ENCODE measurements at places on chromosomes 7 and 10.

GRCh38 chr7:98223898-98224700 is 12.9 kb downstream of the BHLHA15 start:
- no peak for DNase-seq

- peak; percentile 34 for DNase-seq
These were observed 22.7 kb upstream of the AGFG2 start for GRCh38 chr7:100516135-100516812.

DNA sequence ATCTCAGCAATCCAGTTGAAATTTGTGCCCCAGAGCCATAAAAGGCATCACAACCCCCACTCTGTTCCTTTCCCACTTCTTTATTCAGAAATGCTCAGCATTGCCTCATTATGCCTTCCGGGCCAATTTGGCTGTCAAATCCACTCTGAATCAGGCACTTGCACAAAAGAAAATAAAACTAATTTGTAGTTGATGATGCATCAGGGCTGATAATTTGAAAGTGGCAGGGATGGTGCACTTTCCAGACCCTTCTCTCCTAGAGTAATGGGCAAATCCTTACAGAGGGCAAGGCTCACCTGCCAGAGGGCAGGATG is 147.9 kb upstream of the PDE1C start:
- no peak for DNase-seq

- no peak for DNase-seq
These were observed 44.7 kb upstream of the PDZD8 start for GRCh38 chr10:117419921-117420320.

DNA sequence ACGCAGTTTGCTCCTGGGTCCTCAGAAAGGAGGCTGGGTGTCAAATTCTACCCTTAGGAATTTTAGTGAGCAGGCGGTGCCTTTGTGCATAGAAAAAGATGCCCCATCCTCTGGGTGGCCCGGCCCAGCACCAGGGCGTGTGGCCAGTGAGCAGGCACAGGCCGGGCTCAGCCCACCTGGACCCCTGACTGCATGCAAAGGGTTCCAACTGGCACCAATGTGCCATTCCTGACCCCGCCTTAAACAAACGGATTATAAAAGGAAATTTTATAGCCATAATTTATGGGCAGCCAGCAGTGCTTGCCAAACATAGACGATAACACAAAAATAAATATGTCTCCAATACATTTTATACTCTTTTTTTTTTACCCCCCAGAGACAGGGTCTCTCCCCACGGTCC is 40.1 kb upstream of the GNA12 start:
- DNase-seq, result no peak

DNA sequence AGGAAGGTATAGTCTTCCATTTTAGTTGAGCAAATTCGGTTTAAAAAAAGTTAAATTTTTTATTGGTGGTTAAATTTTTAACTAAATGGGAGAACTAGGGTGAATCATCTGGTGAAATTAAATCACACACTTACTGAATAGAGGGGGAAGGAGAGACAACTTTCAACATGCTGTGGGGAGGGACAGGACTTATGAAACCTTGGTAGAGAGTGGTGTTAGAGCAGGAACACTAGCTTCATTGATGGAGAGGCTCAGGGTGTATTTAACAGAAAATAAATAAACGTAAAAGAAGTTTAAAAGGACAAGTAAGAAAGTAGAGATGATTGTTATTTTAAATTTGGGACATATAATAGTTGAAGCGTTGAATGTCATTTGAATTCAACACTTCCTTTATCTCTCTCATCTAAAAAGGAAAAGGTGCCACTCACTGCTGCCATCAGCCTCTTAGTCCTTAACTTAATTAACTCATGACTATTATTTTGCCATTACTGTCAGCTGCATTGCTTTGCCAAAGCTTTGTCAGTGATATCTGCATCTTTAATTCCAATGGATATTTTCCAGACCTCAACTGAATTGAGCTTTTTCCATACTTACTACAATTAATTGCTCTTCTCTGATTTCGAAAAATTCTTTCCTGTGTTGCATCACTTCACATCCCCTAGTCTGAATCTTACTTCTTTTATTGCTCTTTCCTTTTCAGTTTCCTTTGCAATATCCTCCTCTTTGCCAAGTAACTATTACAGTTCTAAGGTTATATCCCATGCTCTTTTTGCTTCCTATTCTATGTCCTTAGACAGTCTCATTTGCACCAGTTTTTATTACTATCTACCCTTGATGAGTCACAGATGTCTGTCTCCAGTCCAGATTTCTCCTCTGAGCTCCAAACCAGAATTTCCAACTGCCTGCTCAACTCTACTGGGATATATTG is 71.7 kb downstream of the GNAT3 start:
- no peak for DNase-seq

- no peak for DNase-seq
These were observed 969.9 kb downstream of the KCNMA1 start for GRCh38 chr10:76667408-76668370.

DNA sequence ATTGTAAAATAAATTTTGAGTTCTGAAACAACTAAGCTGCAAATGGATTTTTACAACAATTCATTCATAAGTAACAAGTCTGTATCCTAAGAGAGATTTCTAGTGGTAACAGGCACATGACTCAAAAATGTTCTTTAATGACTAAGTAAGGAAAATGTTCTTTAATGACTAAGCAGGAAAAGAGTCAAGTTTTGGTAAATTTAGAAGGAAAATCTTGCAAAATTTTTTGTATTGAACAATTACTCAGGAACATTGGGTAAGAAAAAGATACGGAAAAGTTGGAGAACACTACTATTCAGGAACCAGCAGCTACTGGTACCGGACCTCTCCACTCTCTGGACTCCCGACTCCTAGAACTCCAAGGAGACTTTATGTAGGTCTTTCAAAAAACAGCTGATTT is 33.5 kb downstream of the HYCC1 start:
- no peak for DNase-seq

DNA sequence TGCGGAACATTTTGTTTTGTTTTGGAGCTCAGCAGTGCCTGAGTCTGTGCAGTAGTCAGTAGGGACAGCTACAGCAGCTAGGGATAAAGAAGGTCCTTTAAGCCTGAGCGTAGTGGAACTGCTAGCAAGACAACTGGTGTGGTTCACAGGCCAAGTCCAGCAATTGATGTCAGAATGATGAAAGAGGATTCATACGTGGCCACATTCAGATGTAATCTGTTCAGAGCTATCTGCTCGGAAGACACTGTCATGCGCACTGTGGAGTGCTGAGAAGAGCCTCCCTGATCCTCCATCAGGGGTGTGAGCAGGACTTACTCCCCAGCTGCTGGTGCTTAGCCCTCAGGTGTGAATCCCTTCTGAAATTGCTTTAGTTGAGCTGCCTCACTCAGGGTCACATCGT is 79.6 kb upstream of the ANKRD1 start:
- no peak for DNase-seq

GRCh38 chr7:98713165-98713810 is 96.2 kb downstream of the NPTX2 start:
- DNase-seq, result no peak

DNA sequence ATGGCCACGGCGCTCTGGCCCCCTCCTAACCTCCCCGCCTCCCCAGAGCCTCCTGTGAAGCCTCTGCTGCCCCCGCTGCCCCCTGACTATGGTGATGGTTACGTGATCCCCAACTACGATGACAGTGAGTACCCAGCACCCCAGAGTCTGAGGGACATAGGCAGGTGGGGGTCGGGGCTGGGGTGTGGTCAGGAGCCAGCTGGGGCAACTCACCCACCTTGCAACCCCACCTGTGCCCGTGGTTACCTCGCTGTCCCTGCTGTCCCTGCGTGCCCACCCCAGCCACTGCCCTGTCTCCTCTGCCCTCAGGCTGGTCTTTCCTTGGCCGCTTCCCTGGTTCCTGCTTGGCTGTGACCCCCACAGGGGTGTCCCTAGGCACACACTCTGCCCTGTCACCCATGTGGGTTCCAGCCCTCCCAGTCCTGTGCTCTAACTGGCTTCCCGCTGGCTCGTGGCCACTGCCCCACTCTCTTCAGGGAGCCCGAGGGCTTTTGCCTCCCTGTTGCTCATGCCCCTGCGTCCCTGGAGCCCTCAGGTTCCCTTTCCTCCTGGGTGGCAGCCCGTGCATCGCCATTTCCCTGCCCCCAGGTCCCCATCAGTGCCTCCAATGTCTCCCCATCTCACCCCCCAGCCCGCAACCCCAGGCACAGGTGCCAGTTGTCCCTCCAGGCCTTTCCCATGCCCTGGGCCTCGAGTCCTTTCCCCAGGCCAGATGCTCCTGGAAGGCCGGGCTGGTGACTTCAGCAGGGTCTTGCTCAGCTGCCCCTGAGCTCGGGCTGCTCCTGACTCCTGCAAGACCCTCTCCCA is 4.0 kb downstream of the AEBP1 start:
- DNase-seq, result no peak

DNA sequence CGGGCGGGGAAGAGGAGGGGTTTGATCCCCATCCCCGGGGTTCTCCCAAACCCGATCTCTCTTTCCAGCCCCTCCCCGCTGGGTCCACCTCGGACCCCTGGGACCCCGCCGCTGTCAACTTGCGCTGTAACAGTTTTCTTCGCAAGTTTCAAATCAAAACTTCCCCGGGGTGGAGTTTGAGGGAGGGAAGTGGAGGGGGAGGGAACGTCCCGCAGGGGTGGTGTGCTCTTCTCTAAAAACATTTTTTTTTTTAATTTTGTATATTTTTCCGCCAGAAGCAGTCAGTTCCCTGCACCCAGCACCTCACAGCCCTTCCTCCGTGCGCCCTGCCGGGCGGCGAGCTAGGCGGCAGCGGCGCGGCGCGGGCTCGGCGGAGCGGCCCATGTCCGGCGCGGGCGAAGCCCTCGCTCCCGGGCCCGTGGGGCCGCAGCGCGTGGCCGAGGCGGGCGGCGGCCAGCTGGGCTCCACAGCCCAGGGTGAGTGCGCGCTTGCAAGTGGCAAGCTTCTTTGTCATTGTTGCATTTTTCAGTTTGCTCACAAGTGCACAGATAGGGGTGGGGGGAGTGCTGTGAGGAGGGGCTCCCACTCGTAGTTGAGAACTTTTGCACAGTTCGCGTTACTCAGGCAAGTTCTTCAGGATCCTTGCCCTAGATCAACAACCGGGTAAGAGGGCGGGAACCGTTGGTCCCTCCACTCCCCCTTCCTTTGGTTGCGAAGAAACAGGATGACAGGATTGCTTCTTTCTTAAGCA is 933 bp downstream of the MDFIC start:
- DNase-seq, result peak; percentile 43

DNA sequence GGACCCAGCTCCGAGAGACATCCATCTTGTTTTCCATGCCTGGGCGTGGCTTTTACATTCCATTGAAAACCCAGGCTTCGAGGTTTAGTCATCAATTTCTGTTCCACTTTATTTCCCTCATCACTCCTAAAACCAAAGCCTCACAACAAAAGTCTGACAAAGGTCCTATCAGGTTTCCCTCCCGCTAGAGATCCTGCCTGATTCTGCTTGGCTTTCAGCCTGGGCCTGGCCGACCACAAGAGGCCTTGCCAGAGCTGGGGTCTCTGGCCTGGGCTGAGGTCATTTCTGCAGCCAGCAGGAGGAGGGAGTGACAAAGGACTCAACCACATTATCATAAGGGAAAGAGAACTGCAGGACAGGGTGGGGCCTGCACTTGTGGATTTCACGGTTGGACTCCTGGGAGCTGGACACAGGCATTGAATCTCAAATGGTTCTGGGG is 167.0 kb downstream of the FANK1 start:
- no peak for DNase-seq

- DNase-seq, result no peak
These were observed 113.9 kb downstream of the CACNB2 start for GRCh38 chr10:18254086-18254485.

DNA sequence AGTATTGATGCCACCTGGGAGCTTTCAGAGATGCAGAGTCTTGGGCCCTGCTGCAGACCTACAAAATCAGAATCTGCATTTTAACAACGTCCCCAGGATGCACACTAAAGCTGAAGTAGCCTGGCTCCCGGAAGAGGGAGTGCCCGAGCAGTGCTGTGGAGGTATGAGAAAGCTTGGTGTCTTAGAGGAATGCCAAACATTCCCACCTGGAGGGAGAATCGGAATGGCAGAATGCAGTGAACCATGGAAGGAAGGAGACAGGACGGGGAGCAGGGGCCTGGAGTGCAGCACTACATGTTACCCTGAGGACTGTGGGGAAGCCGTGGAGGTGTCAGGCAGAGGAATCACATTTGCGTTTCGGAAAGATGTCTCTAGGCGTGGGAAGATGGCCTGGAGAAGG is 90.9 kb downstream of the AOAH start:
- DNase-seq, result no peak

DNA sequence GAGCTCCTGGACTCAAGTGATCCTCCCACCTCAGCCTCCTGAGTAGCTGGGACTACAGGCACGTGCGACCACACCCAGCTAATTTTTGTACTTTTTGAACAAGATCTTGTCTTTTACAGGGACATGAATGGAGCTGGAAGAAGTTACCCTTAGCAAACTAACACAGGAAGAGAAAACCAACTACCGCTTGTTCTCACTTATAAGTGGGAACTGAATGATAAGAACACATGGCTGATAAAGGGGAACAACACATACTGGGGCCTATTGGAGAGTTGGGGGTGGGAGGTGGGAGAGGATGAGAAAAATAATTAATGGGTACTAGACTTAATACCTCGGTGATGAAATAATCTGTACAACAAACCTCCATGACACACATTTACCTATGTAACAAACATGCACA is 70.9 kb upstream of the INHBA start:
- no peak for DNase-seq

DNA sequence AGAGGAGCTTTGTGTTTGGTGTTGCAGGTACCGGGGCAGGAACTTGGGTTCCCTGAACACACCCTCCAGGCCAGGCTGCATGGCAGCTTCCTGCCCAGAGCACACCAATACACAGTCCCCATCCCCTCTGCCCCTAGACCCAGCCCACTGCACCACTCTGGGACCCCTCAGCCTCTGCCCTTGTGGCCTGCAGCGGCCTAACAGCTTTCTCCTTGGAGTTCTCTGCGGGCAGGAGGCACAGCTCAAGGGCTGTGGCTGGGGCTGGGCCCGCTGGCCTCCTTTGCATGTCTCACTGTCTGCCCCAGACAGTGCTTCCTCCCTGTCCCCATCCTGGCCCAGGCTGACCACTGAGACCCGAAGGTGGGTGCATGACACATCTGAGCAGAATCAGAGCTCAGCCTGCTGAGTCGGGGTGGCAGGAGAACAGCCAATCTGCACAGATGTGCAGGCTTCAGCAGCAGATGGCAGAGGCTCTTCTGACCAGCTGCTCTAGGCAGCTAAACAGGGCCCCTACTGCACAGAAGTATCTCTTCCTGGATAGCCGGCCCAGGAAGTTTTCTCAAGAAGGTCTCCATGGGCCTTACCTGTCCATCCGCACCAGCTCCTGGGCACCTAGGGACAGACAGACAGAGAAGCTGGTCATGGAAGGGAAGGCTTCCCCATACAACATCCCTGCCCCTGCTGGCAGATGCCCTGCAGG is 20.8 kb downstream of the VSIR start:
- DNase-seq, result no peak

GRCh38 chr10:34769899-34770298 is 45.2 kb downstream of the PARD3 start:
- no peak for DNase-seq

- DNase-seq, result peak; percentile 40
These were observed 18.8 kb downstream of the CDC123 start for GRCh38 chr10:12214763-12215218.

GRCh38 chr7:55427342-55427741 is 62.2 kb downstream of the LANCL2 start:
- no peak for DNase-seq
